ENCODE measurements at places on chromosomes 1 and 21.

- DNase-seq = no peak
These were observed 337.0 kb downstream of the OMA1 start for GRCh38 chr1:58209575-58209974.

- no peak for DNase-seq
These were observed 1.0 kb upstream of the SLC6A9 start for GRCh38 chr1:44032170-44032790.

DNA sequence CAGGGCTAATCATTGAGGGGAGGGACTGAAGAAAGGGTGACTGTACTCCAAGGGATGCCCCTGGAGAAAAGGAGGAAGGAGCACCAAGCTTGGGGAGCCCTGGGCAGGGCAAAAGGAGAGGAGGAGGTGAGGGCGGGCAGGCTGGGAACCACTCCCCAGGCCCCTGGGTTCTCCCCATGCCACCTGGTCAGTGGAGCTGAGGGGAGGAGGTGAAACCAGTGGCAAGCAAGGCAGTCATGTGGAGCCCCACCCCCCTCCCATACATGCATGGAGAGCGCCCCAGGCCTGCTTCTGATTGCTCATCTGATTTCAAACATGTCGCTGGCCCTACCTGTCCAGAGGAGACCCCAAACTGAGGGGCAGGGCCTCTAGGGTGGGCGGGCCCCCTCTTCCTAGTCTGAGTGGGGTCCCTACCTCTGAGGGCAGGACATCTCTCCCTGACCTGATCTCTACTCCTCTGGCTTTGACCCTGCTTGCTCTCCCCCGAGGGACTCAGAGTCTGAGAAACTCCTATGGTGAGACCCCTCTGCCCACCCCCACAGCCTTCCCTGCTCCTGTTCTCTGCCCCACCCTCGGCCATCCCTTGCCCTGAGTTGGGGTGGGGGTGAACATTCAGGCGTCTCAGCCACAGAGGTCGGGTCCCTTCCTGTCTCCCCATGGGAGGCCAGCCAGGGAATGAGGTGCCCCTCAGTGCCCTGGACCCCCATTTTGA lies 18.6 kb downstream of the INSRR start:
- DNase-seq = no peak

DNA sequence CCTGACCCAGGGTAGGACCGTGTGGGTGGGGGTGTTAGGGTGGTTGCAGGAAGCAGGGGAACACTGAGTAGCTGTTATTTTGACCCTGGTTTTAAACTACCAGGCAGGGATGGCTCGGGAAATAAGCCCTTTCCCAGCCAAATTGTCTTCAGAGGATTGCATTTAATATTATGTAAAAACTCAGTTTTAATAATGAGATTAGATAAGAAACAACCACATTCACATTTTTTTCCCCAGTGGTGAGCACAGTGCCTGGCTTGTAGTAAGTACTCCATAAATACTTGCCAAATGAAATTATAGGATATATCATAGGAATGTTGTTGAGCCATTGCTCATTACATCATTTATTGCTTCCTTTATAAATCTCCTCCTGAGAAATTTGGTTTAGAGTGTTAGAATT lies 3.1 kb upstream of the ACP6 start:
- no peak for DNase-seq

- no peak for DNase-seq
These were observed 5.7 kb downstream of the UBXN11 start for GRCh38 chr1:26300578-26301275.

- DNase-seq = no peak
These were observed 113.7 kb downstream of the ZSCAN20 start for GRCh38 chr1:33586106-33586505.

DNA sequence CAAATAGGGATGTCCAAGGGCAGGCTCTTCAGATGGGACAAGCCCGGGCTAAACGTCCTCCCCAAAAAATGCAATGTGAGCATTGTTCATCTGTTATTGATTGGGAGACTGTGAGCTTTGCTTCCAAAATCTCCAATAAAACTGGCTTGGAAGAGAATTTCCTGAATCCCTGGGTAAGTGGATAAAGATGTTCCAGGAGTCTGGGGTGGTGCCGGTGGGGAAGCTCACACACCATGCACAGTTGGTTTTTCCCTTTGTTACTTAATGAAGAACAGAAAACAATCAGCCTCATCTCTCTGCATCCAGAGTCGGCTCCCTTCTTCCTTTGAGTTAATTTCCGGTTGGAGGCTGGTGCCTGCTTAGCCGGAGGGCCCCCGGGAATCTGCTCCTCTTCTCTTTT lies 72.1 kb upstream of the ZBTB40 start:
- DNase-seq = no peak

- DNase-seq = peak; percentile 67
These were observed 509 bp downstream of the ADAMTS4 start for GRCh38 chr1:161198194-161198896.

DNA sequence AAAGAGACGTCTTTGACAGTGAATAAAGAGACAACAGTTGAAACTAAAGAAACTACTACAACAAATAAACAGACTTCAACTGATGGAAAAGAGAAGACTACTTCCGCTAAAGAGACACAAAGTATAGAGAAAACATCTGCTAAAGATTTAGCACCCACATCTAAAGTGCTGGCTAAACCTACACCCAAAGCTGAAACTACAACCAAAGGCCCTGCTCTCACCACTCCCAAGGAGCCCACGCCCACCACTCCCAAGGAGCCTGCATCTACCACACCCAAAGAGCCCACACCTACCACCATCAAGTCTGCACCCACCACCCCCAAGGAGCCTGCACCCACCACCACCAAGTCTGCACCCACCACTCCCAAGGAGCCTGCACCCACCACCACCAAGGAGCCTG lies 68.5 kb downstream of the TPR start:
- DNase-seq = no peak

GRCh38 chr1:158818560-158818959 lies 12.6 kb upstream of the MNDA start:
- no peak for DNase-seq

- no peak for DNase-seq
These were observed 65.6 kb downstream of the IFI44 start for GRCh38 chr1:78715181-78715661.

DNA sequence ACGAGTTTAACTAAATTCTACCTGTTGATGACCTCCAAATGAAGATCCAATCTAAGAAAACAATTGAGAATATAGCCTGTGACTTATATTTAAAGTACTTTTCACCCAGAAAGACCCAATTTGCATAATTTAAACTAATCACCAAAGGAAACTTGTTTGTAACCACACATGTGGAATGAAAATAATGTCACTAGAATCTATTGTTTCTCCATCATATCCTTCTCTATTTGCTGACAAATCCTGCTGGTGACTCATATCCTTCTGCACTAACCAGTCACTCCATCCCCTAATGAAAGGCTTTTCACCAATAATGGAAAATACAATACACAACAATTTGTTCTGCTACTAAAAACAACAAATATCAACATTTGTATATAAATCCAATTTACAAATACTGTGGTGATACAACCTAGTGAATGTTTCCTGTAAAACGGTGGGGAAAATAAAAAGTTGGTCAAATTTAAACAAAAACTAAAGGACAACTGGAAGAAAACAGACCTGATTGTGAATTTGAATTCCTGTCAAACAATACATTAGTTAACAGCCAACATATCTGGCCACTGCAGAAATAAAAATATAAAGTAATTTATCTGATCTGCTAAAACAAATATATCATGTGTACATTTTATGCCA lies 6.5 kb downstream of the PTP4A2 start:
- DNase-seq = no peak

DNA sequence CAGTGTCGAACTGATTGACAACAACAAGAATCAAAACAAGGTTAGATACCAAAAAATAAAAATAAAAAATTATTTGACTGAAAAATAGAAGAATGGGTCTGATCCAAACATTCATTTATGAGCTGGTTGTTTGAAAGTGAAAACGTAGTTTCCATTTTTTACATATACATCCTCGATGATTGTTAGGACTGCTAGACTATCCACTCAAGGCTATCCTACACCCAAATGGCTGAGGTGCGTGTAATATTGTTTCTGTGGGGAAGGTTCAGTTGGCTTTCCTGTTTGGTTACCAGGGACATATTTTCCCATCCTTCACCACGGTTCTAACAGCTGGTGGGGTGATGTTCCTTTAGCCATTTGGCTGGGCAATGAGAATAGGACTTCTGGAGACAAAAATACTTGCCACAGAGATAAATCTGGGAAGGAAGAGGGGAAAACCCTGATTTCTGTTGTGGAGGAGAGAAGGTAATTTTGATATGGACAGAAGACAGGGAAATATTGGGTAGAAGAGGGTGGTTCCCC lies 66.3 kb downstream of the MAP3K7CL start:
- no peak for DNase-seq

DNA sequence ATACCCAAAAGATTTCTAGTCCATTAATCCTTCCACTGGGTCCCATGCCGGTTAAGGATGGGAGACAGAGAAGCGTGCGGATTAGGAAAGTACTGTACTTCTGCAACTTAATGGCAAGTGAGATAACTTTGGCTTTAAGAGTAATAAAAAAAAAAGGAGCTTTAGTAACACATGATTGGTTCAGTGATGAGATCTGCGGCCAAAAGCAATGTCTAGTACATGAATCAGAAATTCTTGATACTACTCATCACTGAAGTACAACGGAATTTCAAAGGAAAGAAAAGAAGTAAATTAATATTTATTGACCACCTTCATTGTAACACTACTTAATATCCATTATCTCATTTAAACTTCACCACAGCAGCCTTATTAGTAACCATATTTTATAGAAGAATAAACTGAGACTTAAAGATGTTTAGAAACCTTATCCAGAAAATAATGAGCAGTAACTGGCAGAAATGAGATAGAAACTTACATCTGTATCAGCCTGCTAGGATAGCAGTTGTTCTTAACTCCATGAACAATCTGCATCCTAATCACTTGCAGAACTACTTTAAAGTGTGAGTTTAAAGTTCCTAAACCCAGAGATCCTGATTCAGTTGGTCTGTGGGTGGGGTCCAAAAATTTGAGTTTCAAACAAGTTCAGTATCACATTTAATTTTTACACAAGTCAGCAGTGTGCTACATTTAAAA lies 14.1 kb upstream of the NUF2 start:
- no peak for DNase-seq

DNA sequence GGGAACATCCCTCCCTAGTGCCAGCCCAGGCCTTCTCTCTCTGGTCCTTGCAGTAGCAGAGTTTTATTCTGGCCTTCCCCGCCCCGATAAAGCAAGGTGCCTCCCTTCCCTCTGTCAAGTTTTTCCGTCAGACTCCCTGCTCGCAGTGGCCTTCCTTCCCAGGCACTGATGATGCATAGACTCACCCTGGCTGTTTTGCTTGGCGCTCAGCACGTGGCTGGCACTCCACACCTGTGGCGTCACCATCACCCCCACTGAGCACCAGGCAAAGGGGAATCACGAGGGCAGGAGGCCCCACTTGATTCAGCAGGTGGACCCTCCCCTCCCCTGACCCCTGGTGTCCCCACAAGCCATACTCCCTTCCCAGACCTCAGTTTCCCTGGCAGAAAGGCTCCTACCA lies 7.4 kb downstream of the SLC26A9 start:
- DNase-seq = no peak

- DNase-seq = no peak
These were observed 351.0 kb upstream of the B3GALT2 start for GRCh38 chr1:193537266-193538002.

GRCh38 chr21:17146426-17146825 lies 366.4 kb upstream of the CXADR start:
- no peak for DNase-seq

GRCh38 chr1:29043274-29043965 lies 80.3 kb downstream of the TMEM200B start:
- DNase-seq = no peak

Measured in NCI-H524 (cell line).